Stimulated activated CD8-positive, alpha-beta memory T cell treated with anti-CD3 and anti-CD28 coated beads, Interleukin-4, amount 100 ng/mL, for 4 hours (primary cell): ENCODE measurements at places on chromosomes 1 and 21.
A peak's percentile ranks its signal among the peaks of the same experiment; 100 is the strongest.

GRCh38 chr1:86138746-86139145, 17.8 kb downstream of the COL24A1 start:
- DNase-seq, result no peak

DNA sequence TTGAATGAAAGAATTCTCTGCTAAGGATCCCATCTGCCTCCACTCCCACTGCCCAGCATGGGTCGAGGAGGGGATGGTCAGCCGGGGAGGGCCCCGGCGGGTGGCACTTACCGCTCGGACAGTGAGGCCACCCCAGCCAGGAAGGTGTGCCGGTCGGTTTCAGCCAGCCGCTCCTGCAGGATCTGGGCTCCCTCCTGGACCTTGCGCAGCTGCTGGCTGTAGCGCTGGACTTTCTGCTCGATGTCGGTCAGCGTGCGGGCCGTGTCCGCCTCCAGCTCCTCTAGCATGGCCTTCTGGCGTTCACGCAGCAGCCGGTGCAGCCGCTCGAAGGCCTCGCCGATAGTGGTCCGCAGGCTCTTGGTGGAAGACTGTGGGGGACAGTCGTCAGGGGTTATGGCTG, 22.3 kb downstream of the TRIM62 start:
- DNase-seq, result no peak

- DNase-seq, result no peak
These were observed at the start of gene ETV3L for GRCh38 chr1:157099633-157100009. ETV3L (minus strand) TSS chr1:157099808; CDS start chr1:157099523, 285 bp downstream.

DNA sequence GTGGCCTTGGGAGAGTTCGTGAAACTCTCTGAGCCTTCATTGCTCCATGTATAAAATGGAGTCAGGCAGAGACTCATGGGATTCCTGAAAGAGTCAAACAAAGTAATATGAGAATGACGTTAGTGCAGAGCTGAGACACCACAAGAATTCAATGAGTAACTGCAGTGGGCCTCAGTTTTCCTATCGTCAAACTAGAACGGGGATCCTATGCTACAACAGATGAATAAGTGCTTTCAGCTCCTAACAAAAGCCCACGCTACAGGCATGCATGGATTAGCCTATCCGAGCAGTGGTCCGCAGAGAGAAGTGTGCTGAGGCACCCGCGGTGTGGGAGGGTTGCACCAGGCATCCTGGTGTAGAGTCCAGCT, 124.7 kb downstream of the SYF2 start:
- DNase-seq, result no peak

- DNase-seq, result peak; percentile 78
These were observed 76.0 kb downstream of the CD247 start for GRCh38 chr1:167442142-167442848.

GRCh38 chr1:24714859-24715520, 30.3 kb upstream of the CLIC4 start:
- no peak for DNase-seq
